Activated CD8-positive, alpha-beta memory T cell treated with anti-CD3 and anti-CD28 coated beads for 1 hour (primary cell): ENCODE measurements at places on chromosomes 16 and 17.

GRCh38 chr17:18141210-18141803 is 32.8 kb downstream of the MYO15A start:
- no peak for DNase-seq

GRCh38 chr16:4795181-4795827 is at the start of gene SMIM22:
TSS of gene SMIM22 (plus strand) at chr16:4795369. CDS start at chr16:4795735, 366 bp downstream.
- DNase-seq: no peak

DNA sequence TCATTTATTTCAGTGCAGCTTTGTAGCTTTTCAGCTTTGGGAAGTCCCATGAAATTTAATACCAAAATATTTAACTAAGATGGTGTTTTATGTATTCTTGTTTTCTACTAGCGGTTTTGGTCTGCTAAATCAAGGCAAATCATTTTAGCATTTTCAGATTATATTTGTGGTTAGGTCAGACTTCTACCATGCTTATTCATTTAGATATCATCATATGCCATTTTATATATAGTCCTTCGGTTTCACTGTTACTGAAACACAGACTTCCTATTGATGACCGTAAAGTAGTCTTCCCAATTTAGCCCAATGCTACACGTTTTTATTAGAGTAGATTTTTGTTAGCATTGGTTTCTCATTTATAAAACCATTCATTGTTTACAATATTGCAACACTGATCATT is 5.5 kb downstream of the DYNLRB2 start:
- DNase-seq: no peak

GRCh38 chr17:7435676-7436555 is 681 bp downstream of the TMEM102 start:
- no peak for DNase-seq

DNA sequence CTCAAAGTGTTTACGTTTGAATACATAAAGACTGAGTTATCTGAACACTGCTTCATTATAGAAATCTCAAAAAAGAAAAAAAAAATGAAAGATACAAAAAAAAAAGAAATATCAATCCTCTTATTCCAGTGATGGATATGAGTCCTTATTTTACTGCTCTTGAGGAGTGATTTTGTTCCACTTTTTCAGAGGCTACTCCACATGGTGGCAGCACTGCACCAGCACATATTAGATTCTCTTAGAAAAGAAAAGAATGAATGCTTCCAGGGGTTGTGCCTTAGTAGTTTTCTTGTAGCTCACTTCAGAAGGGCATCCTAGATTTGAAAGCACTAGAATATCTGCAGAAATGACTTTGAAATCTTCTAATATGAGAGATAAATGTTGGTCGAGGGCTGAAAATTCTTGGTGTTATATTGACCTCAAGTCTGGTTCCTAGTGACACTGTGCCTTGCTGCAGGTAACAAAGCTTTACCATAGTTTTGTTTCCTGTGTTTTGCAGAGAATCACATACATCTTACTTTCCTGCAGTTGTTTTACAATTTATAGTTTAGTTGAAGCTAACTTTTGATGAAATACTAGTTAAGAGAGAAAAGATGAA is 25.9 kb downstream of the AP2B1 start:
- no peak for DNase-seq

GRCh38 chr16:62760398-62760797 is 724.2 kb upstream of the CDH8 start:
- DNase-seq: no peak

- DNase-seq: no peak
Measured at GRCh38 chr16:81995651-81996050, 15.6 kb downstream of the SDR42E1 start.

DNA sequence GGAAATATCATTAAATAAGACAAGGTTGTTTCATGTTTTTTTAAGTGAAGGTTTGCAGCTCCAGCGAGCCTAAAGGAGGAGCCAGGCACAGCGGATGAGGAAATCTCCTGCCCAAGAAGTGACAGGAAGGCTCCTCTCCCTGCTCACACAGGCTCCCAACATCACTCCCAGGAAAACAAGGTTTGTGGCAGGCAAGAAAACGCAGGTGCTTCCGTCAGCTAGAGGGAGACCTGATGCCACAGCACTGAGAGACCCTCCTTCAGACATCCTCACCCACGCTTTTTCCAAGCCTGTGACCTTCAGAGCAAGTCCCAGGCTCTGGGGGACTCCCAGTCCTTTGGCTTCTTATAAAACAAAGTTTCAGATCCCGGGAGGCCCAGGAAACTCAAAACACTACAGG is 89.7 kb downstream of the ZNF423 start:
- DNase-seq: no peak

GRCh38 chr17:15334266-15334665 is 7.1 kb downstream of the TEKT3 start:
- no peak for DNase-seq

DNA sequence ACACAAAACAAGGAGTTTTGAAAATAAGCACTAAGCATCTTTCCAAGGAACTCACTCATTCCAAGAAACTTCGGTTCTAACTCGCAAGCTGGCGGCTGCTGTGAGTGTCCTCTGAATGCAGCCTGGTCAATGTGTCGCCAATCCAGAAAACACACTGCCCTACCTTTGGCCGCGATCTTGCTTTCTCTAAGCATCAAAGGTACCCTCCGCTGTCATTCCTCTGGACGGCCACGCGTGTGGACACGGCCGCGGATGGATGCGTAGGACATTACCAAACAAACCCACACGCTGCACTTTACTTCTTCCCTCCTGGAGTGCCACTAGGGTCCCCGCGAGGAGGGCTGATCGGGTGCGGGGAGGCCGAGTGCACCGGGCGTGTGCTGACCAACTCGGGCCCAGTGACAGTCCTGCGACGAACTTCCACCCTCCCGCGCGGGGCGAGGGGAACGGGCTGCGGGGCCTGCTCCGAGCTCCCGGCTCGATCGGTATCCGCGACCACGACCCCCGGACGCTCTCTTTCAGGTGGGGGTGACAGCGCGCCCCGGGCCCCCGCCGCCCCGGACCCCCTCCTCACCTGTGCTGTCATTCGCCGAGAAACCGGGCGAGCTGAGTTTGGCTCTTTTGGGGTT is 1.1 kb downstream of the CREBBP start:
- DNase-seq: no peak

- DNase-seq: no peak
Measured at GRCh38 chr17:37276475-37276874, 99.3 kb upstream of the C17orf78 start.

GRCh38 chr17:60851181-60851580 is 173.5 kb downstream of the BCAS3 start:
- DNase-seq: no peak

DNA sequence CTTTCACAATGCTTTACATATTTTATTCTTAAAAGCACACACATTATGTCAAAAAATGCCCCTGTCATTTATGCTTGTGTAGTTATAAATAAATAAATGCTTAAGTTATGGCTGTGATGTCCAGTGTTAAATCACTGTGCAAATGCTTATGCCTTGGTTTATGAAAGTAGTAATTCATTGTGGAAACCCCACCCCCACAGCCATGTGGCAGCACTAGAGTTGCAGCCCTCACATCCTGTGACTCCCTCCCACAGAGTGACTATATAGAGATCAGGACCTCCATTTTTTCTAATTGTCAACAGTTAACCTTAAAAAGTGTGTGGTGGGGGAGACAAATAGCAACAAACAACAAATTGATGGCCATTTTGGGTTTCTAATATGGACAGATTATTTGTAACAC is 2.4 kb downstream of the SKAP1 start:
- DNase-seq: peak; percentile 32

GRCh38 chr16:975291-975690 is 4.5 kb upstream of the LMF1 start:
- DNase-seq: no peak

GRCh38 chr16:85593494-85594221 is 19.5 kb upstream of the GSE1 start:
- no peak for DNase-seq

DNA sequence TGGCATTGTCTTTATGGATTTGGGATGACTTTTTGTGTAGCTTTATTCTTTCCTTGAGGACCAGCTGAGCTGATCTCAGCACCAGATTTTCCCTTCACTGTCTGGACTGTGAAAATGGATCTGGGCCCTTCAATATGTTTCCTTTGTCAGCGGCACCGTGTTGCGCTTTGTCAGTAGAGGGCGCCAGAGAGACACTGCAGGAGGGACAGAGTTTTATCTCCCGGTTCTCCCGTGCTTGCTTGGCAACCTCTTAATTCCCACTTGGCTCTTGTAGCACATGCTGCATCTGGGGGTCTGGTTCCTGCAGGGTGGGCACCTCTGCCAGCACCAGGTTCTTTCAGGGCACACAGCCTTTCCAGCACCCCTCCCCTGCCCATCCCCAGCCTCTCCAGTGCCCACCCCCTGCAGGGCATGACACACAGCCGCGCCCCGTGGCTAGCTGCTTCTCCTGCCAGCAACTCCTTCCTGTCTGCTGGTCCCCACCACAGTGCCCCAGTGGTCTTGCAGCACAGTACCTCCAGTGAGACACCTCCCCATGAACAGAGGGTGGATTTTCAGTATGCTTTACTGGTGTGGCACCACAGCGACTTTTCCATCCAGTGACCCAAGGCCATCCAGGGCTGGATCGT is 19.6 kb downstream of the OR1D5 start:
- no peak for DNase-seq

DNA sequence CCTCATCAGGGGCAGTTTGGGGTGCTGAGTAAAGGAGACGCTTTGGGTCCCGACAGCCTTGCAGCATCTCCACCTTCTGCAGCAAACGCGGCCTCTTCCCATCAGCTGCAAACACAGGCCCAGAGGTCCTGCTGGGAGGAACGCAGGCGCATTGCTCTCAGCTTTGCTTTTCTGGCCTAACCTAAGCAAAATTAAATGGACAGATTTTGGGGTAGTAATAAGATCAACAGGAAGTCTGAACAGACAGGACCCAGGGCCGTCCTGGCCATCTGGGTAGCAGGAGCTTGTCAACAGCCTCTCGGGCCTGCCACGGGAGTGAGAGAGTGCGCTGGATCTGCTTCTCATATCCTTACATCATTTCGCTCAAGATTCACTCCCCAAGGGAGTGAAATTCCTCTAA is 7.2 kb downstream of the NUBP1 start:
- no peak for DNase-seq

- DNase-seq: peak; percentile 18
Measured at GRCh38 chr17:6435968-6436367, 1.0 kb upstream of the AIPL1 start.

DNA sequence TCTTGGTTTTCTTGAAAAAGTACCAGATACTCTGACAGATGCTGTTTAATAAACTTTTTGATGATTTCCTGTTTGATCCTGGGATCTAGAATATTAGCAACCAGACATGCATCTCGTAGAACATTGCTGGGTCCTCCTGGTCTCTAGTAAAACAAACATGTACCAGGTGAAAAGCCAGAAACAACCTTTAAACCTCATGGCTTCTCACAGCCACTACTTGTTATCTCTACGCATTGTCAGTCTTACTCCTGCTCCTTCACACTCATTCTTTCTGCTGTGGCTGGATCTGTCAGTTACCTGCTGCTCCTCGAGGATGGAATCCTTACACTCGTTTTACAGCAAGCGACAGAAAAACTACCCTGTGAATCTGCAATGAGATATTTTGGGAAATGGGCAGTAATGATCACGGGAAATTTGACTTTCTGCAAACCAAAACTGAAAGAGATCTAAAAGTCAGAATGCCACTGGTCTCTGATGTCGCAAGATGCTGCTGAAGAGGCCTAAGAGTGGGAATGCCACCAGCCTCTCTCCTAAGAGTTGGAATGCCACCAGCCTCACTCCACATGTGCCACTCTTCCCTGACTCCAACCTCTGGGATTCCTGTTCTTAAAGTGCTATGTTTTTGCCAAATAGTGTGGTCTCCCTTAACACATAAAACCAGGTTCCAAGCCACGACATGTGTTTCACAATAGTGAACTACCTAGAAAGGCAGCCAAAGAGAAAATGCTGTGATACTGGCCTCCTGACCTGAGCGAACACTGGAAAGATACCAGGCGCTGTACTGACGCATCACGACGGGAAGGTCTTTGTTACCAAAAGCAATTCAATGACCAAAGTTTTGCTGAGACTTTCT is 86.3 kb downstream of the VPS53 start:
- DNase-seq: no peak

GRCh38 chr16:375212-375611 is 4.9 kb upstream of the MRPL28 start:
- DNase-seq: no peak
